ENCODE measurements at places on chromosomes 3 and 15. TPM values are rescaled to one million over a fixed set of nuclear protein-coding genes. Genes with fewer than 3 reads are reported as not detected.

DNA sequence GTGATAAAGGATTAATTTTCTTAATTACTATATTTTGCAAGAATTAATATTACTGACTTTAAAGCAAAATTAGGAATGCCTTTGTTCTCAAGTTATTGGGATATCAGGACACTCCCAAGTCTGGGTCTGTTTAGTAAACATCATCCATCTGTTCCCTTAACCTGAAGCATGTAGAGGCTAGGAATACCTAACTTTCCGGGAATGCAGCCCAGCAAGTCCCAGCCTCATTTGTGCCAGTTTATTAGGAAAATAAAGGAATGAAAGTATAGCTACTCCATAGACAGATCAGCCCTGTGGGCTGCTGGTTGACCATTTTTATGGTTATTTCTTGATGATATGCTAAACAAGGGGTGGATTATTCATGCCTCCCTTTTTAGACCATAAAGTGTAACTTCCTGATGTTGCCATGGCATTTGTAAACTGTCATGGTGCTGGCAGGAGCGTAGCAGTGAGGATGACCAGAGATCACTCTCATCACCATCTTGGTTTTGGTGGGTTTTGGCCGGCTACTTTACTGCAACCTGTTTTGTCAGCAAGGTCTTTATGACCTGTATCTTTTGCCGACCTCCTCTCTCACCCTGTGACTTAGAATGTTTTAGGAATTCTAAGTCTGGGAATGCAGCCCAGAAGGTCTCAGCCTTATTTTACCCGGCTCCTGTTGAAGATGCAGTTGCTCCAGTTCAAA lies 540.2 kb downstream of the NAALADL2 start:
- DNase-seq = no peak

- DNase-seq = no peak
Observed at GRCh38 chr3:184003187-184003967, 14.3 kb downstream of the ABCC5 start.

DNA sequence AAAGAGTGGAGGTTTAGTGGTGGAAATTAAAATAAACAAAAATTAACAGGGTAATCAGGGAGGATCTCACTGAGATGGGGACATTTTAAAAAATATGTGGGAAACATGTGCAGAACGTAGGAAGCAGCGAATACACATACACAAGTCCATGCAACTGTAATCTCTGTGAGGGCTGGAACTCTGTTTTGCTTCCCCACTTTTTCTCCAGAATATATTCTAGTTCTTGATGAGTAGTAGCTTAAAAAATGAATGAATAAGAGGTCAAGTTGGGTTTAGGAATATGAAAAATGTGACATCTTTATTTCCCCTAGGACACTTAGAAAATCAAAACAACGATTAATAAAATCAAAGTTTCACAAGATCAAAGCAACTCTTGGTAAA lies 312.2 kb upstream of the ZNF717 start:
- DNase-seq = no peak

- DNase-seq = no peak
Observed at GRCh38 chr3:38721207-38721772, 71.8 kb upstream of the SCN5A start.

- DNase-seq = no peak
Observed at GRCh38 chr3:170436697-170437096, 18.0 kb downstream of the CLDN11 start.

DNA sequence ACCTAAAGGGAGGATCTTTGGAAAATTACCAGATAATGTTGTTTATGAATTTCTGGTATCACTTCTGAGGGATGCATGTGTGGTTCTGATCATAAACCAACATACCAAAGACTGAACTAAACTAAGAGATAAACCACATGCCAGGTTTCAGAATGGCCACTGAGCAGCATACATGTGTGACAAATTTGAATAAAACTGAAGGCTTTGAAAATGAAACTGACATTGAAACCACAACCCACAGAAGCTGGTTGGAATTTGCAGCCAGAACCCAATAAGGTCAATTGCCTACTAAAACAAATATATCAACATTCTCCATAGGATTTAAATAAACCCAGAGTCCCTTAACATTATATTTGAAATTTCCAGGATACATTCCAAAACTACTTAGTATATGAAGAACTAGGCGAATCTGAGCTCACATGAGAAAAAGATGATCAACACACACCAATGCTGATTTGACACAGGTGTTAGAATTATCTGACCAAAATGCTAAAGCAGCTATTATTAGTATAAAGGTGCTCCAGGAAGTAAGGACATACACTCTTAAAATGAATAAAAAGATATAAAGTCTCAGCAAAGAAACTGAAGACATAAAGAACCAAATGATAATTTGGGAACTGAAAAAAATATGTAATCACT lies 125.0 kb downstream of the ZNF280D start:
- DNase-seq = no peak

GRCh38 chr15:59792359-59792758 lies 103.2 kb upstream of the BNIP2 start:
- DNase-seq = no peak

GRCh38 chr3:48130321-48130904 lies 57.8 kb downstream of the CDC25A start:
- peak; percentile 83 for DNase-seq

DNA sequence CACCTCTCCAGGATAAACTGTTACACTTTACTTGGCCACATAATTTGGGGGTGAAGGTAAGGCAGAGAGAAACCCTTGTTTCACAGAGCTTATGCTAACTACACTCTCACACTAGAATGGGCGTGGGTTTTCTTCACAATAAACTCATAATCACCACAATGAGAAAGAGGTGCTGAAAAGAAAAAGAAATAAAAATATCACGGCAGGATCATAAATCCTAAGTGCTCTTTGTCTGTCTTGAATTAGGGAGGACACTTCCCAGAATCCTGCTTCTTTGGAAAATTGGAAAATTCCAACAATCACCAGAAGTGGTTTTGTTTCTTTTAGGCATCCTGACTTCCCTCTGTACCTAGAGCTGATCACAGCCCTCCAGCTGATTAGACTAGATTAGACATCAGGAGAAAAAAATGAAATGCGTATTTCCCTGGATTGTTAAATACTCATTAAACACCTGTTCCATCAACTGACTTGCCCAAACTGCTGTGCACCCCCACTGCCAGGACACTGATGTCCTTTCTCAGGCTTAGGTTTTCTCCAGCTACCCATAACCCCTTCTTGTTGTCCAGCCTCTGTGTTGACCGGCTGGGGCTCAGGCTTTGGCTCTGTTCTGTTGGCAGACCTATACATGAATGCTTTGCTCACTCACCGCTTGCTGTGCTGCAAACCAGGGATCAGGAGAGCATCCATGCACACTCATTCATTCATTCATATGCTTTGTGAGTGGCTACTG lies 41.6 kb upstream of the ACKR4 start:
- no peak for DNase-seq

The DUOXA2 gene
- polyA plus RNA-seq = not detected

The ADAMTSL3 gene
- 33.1 TPM for polyA plus RNA-seq

The SNTN gene
- not detected for polyA plus RNA-seq

The CHL1 gene
- 2.2 TPM for polyA plus RNA-seq
